NCI-H774 (cell line): ENCODE measurements at places on chromosomes 11 and 22.

DNA sequence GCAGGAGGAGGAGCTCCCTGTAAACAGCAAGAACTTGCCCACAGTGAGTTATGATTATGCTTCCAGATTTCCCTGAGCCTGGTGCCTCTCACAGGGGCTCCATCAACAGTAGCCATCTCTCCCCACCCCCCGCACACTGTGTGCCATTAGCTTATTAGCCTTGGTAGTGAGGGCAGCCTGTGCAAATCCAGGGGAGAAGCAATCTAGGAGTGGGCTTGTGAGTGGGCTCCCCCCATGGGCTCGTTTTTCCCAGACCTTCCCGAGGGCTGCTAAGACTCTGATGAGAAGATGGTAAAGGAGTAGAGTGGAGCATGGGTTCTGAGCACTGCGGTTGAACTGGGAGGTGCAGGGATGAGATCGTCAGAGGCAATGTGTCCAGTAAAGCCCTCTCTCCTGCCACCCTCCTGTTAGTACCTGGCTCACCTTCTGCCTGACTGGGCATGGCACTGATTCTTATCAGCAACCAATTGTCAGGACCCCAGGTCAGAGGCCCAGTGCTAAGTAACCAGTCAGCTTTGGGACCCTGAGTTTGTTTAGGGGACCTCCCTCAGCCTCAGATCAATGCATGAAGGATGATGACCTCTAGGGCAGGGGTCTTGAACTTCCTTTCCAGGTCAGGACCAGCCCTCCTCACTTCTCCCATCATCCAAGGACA is 38.4 kb upstream of the TP53I11 start:
- DNase-seq = no peak

GRCh38 chr11:35162745-35163144 is 23.8 kb downstream of the CD44 start:
- no peak for DNase-seq

- no peak for DNase-seq
These were observed 496 bp upstream of the CST6 start for GRCh38 chr11:66011239-66011784.

DNA sequence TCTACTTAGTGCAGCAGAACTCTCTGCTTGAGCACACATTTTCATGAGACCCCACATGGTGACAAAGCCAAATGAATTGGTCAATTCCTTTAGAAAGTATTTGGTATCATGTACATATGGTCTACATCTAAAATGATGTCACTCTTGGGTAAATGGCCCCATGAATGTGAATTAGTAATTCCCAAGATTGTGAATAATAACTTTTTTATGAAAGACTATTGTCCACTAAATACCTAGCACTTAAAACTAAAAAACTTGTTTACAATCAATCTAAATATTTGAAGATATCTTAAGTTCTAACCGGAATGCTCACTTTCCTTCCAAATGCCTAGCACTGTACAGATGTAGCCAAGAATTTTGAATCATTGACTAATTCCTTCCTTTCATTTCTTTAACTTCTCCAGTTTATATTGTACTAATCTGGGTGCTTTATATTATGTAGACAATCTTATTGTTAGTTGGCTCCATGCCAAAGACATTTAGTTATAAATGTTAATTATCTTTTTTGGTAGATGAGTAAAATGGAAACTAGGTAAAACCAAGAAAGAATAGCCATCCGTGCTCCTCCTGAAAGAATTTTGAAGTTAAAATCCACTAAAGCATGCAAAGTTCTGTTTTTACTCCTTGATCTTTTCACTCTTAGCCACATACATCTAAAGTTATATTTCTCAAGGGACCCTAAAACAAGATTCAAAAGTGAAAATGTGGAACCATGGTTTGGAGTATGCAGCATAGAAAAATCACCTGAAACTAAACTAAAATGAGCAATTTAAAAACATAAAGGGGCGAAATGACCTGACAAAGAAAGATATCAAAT is 145.0 kb upstream of the ARHGAP20 start:
- DNase-seq = no peak
